ENCODE measurements at places on chromosomes 2 and 18.

GRCh38 chr2:85704800-85705679 lies 10.9 kb downstream of the GNLY start:
- no peak for DNase-seq

GRCh38 chr18:75029481-75029880 lies 179.5 kb downstream of the PTGR3 start:
- no peak for DNase-seq

DNA sequence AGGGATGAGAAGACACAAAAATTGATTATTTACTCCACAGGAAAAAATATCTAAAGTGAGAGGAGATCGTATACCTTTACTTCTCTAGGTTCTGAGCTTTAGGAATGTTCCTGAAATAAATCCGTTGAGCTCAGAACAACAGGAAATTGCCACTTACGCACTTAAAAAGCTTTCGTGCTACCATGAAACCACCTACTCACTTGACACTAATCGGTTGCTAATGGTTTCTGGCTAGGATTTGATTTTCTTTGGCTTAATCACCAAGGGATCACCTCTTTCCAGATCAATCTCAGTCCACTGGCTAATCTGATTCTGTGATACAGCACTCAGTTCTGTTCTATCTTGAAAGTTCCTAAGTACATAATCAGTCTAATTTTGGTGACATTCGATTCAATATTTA lies 419.6 kb downstream of the DLGAP1 start:
- DNase-seq, result no peak

- DNase-seq, result no peak
Observed at GRCh38 chr2:85758361-85759256, 4.8 kb downstream of the ATOH8 start.

GRCh38 chr18:9711361-9712129 lies 3.4 kb downstream of the RAB31 start:
- no peak for DNase-seq

GRCh38 chr18:3877678-3878077 lies 427.7 kb downstream of the TGIF1 start:
- peak; percentile 25 for DNase-seq

- peak; percentile 54 for DNase-seq
Observed at GRCh38 chr2:46431481-46432235, 47.7 kb upstream of the TMEM247 start.

DNA sequence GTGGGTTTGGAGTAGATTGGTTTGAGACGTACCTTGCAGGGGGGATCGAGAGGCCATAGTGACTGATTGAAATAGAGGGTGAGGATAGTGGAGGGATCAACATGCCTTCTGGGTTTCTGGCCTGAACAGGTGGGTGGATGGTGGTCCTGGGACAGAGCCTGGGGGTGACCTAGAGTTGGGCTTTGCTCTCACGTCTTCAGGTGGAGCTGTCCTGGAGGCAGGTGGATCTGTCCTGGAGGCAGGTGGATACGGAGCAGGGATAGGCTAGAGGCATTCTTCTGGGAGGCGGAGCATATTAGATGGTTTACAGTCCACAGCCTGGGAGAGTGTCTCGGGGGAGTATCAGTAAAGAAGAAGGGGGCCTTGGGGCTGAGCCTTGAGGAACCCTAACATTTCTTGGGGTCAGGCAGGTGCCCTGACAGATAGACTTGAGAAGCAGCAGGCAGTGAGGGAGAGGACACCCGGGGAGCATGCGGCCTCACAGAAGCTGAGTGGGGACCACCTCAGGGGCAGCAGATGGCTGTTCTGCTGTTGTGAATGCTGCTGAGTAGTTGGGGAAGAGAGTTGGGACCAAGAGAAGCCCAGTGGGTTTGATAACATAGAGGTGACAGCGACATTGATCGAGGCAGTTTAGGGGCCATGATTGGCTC lies 1.6 kb downstream of the CAPN10 start:
- DNase-seq, result no peak

DNA sequence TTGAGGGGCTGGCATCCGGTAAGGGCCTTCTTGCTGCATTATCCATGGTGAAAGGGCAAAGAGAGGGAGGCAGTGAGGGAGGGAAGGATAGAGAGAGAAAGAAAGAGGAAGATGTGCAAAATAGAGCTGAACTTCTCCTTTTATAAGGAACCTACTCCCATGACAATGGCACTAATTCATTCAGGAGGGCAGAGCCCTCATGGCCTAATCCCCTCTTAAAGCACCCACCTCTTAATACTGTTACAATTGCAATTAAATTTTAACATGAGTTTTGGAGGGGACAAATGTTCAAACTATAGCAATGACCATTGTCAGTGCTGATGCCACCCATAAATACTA lies 60.2 kb downstream of the CXCR4 start:
- DNase-seq, result no peak

DNA sequence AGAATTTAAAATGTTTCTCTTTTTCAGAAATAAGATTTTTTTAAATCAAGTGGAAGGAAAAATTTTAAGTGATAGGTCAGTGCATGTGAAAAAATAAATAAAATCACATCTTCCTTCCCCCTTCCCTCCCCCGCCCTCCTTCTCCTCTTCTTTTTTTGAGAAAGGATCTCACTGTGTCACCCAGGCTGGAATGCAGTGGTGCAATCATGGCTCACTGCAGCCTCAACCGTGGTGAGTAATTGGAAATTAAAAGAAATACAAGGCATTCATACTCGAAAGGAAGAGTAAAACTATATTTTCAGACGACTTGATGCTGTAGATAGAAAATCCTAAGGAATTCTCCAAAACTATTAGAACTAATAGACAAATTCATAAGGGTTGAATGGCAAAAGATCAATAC lies 16.9 kb upstream of the CRACDL start:
- DNase-seq, result peak; percentile 24

DNA sequence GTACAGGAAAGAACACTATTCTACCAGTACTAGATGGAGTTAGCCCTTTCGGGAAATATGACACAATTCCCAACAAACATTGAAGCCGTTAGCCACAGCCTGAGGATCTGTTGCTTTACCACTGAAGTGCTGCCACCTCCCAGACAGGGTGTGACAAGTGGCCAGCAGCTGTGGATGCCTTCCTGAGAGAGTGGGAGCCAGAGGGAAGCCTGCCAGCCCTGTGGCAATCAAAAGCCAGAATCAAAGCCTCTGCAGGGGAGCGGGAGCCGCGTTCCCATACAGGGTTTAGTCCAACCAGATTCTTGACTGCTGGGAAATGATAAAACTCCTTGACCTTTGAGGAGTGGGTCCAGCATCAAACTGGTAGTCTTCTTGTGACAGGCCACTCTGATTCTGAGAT lies 38.0 kb downstream of the SLC4A1AP start:
- peak; percentile 49 for DNase-seq

- DNase-seq, result no peak
Observed at GRCh38 chr2:199230091-199230490, 227.6 kb downstream of the SATB2 start.

GRCh38 chr2:46720592-46721185 lies 194.9 kb downstream of the MCFD2 start:
- no peak for DNase-seq

- DNase-seq, result peak; percentile 47
Observed at GRCh38 chr2:25566694-25567093, 106.7 kb downstream of the DTNB start.

DNA sequence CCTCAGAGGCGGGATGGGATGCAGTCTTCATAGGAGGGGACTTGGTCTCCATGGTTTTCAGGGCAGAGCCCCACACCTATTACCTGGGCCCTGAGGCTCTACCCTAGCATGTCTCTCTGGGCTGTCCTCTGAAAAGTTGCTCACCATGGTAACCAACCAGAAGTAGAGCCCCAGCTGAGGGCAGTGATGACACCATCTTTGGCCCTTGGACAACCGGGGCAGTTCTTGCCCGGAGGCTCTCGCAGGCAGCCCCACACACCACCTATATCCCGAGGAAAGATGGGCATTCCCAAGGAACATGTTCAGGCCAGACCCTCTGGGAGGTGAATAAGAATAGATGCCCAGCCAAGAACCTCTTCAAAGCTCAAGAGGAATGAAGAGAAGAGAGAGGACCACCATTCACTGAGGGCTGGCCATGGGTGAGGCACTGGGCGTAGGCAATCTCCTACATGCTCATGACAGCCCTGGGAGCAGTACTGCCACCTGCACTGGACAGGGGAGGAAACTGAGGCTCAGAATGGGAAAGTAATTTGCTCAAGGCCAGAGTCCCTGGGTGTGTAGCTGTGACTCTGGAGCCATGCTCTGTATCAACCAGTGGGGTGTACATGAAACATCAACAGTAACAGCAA lies 72.5 kb downstream of the HS1BP3 start:
- no peak for DNase-seq

GRCh38 chr18:75790111-75790510 lies 362.6 kb upstream of the SMIM21 start:
- DNase-seq, result no peak

- no peak for DNase-seq
Observed at GRCh38 chr2:237229905-237230304, 144.2 kb downstream of the COPS8 start.

- DNase-seq, result no peak
Observed at GRCh38 chr2:72901426-72901825, 14.2 kb downstream of the SPR start.

DNA sequence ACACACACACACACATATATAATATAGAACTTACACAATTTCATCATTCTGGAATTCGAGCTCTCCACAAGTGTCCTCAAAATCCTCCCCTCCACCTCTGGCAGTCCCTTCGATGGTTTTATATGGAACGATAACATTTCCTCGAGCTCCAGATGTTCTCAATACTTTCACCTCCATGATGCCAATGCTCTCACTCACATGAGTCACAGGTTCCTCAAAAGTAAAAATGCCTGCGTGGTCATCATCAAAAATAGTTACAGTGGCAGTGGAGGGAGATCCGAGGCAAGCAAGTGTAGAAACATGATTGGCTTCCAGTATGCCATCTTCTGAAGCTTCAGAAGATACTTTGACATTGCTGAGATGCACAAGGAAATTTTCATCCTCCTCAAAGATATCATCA lies 23.5 kb downstream of the SLC8A1 start:
- DNase-seq, result peak; percentile 35

DNA sequence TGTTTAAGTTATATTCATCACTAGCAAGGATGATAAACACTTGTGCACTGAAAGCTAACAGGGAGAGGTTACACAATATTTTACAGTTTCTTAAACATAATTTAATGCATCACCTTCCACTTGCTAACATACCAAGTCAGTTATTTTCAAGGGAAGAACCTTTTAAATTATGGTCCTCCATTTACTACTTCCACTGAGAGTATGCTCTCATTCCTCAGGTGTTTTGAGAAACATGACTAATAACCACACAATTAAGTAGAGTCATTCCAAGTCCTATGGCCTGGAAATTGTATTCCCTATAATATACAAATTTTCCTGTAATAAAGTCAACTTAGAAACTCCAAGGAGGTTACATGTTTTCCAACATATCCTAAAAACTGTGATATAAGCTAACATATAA lies 152.3 kb upstream of the STON1 start:
- DNase-seq, result no peak

DNA sequence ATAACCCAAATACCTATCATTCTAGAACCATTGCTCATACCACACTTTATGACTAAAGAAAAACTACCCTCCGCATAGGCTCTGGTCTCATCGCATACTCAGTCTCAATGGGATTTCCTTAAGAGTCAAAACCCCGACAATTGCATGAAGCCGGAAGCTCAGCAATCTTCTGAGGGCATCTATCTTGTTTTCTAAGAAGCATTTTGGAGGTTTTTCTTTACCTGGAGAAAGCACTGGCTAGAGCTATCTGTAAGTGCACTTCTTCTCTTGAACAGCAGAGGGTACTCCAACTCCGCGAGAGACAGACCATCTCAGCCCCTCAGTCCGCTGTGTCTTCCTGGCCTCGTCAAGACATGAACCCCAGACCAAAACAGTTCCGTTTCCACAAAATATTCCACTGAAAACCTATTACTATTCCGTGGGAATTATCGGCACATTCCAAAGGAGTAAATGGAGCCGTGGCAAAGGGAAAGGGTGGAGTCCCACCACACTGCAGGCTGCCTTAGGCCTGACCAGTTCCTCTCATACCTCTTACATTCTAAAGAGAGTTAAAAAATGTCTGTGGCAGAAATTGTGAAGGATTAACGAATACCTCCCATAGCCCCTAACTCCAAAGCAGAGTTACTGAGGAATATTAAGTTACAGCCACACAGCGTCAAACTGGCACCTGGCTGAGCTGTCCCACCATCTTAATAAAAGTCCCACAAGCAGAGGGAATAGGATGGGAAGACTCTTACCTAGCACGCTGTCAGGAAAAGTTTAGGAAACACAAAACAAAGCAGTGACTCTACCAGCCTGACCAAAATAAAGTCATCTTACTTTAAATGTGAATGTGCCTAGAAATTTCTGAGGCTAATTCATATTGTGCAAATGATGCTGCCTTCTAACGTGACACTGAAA lies 325.6 kb upstream of the VRK2 start:
- peak; percentile 81 for DNase-seq

- DNase-seq, result peak; percentile 87
Observed at GRCh38 chr2:55779459-55780421, 86.1 kb upstream of the PNPT1 start.

DNA sequence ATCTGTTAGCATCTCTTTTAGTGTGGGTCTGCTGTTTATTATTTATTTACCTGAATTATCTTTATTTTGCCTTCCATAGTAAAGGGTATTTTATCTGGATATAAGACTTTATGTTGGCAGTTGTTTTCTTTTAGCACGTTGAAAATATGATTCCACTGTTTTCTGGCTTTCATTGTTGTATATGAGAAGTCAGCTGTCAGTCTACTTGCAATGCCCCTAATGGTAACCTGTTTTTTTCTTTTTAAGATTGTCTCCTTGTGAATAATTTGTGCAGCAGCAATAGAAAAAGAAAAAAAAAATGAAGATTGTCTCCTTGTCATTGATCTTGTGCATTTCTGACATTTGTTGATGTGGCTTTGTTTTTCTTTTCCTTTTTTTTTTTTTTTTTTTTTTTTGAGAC lies 27.2 kb downstream of the SNED1 start:
- no peak for DNase-seq

- peak; percentile 82 for DNase-seq
Observed at GRCh38 chr2:46796843-46797625, 118.6 kb downstream of the MCFD2 start.

DNA sequence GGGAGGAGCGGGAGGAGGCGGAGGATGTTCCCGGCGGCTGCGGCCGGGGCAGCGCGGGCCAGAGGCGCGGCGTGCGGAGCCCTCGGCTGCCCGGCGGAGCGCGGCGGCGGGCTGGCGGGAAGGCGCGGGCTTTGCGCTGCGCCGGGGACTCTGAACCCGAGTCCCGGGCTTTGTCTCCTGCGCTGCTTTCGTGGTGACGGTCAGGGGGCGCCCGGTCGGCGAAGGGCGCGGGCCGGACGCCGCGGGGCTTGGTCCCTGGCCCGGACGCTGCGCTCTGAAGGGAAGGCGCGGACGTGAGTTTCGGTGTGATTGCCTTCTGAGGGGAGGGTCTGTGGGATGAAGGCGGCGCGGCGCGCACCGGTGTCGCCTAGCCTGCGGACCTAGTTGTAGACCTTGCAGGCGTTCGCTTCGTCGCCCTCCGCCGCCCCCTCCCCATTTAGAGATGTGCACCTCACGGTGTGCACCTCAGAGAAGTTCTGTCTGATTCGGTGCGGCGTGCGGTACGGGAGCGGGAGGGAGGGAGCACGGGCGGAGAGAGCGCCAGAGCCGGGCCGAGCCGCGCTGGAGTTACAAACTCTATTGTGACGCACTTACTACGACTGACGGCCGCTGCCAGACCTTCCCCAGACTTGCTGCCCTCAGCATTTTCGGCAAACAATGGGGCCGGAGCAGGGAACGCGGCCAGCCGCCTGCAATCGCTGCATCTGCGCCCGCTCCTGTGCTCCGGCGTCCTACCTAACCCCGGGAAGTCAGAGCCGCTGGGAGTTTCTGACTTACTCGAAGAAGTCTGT lies 2.1 kb downstream of the BCL2L11 start:
- peak; percentile 80 for DNase-seq
